Epithelial cell of prostate (primary cell): ENCODE measurements at places on chromosomes 5 and 9.

GRCh38 chr9:115988701-115989100, 164.9 kb upstream of the PAPPA start:
- DNase-seq: no peak

DNA sequence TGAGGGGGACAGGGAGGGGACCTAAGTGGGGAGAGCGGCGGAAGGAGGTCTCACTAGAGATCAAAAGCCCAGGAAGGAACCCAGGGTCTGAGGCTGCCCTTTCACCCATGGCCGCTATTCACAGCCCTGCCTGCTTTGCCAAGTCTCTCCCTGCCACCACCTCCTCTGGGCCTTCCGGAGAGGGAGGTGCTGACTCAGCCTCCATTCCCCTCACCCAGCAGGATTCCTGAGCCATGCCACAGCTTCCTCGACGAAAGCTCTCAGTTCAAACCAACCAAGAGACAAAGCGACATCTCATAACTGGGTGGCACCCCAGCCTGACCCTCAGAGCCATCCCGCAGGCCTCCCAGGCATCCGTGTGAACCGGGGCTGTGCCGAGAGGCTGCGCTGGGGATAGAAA, 36.7 kb downstream of the PAX5 start:
- no peak for DNase-seq

DNA sequence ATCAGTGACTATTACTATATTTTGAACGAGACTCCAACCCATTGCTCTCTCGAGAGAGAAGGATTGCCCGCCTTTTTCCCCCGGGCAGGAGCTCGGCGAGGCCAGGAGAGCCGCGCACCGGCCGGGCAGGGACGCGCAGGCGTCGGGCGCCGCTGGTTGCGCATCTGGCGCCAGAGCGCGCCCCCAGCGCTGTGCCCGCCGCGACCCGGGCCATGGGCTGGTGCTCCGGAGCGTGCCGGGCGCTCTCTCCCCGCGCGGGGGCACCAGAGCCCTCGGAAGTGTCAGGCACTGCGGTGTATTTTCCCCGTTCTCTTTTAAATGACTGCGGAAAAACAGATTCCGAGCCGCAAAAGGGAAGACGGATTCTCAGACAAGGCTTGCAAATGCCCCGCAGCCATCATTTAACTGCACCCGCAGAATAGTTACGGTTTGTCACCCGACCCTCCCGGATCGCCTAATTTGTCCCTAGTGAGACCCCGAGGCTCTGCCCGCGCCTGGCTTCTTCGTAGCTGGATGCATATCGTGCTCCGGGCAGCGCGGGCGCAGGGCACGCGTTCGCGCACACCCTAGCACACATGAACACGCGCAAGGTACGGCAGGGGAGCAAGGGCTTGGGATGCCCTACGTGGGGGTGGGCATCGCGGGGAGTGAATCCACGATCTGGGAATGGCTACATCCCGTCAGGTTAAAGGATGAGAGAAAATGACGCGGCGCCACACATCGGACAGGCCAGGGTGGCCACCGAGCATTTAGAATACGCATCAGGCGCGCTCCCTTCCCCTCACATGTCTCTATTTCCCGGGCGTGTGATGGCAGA, 1.1 kb upstream of the NTRK2 start:
- DNase-seq: no peak

- DNase-seq: no peak
Observed at GRCh38 chr9:7245976-7246580, 488.3 kb downstream of the KDM4C start.

DNA sequence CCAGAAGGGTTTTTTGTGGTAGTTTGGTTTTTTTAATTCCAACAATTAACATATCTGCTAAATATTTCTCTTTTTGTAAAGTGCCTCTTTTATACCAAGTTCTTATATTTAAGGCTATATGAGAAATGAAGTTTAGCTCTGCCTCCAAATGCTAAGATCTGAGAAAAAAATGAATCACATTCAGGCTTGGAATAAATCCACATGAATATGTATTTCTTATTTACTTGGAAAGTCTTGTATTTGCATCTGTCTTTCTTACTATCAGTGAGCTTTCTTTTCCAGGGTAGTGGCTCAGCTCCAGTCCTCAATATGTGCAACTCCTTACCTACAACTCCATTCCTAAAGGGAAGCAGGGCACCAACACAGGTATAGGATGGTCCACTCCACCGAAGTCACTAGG, 127.9 kb downstream of the GLIS3 start:
- DNase-seq: no peak

DNA sequence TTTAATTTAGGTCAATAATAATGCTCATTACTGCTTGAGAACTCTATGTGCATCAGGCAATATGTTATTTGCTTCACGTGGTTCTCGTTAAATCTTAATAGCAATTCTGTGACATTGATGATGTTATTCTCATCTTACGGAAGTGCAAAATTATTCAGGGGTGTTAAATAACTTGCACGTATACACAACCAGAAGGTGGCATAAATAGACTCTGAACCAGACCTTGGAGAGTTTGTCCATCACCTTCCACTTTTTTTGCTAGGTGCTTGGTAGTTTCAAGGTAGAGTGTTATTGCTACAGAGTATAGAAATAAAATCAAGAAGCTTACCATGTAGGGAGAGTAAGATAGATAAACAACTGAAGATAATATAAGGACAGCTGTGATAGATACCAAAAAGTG, 23.6 kb upstream of the TNFAIP8 start:
- DNase-seq: no peak

DNA sequence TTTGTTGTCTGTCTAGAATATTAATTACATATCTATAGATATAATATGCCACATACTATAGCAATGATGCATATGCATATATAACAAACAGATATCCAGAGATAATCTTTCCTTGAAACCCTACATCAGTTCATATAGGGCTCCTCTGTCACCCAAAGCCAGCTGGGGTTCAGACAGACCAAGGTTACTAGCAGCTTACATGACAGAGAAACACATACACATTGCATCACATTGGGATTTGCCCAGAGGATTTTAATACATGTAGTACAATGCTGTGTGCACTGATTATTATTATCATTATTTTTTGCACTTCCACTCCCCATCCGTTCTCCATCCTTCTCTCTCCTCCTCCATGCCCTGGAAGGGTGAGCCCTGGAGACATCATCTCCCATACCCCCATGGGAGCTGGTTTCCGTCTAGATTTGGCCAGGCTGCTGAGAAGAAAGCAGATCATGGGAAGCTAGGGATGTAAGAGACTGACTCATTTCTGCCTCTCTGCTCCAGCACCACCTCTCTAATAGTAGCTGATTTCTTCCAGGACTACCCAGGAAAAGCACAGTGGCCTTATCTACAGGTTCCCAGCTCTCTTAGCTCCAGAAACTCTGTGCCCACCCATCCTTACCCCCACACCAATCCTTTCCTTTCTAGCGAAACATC, 23.3 kb downstream of the FST start:
- no peak for DNase-seq

DNA sequence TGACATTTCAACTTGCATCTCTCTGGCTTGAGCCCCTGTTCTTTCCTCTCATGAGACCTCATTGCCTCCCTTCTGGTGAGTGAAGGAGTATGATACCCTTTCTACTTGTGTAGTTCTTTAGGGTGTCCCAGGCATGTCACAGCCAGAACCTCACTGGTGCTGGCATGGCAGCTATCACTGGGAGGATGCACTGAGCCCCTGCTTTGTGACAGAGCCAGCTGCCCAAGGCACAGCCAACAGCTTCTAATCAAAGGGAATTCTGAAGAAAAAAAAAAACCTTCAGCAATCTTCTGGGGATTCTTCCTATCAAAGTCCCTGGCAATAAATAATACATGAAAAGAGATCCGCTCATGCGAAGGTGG, 652.6 kb upstream of the KLF4 start:
- no peak for DNase-seq
